ENCODE measurements at places on chromosomes 5 and 9.
A peak's percentile ranks its signal among the peaks of the same experiment; 100 is the strongest.

DNA sequence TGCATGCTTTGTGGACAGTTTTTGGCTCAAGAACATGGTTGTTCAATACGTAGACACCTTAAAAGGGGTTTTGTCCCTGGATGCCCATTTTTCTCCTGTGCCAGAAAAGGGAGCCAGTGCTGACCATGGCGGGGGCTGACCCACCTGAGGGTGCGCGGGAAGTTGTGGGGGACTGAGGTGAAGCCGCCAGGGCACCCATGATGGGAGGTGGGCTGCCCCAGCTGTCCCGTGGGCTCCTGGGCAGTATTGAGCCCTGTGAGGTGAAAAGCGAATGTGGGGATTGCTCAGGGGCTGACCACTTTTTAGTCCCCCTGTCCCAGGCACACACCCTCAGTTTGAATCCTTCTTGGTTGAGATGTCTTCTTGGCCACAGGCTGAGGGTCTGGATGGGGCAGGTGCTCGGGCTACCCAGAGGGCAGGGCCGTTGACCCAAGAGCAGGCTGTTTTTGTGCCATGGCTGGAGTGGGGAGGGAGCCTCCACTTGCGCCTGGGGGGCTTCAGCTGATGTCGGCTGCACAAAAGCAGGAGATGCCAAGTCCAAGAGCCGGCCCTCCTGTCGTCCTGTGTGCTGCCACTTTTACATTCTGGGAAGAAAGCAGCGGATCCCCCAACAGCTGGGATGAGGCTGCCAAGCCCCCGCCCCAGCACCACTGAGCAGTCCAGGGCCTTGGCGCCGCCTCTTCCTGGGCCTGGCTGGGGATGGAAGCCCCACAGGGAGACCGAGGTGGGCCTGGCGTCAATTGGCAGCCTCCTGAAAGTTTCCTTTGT, 120.1 kb downstream of the WNK2 start:
- no peak for DNase-seq

DNA sequence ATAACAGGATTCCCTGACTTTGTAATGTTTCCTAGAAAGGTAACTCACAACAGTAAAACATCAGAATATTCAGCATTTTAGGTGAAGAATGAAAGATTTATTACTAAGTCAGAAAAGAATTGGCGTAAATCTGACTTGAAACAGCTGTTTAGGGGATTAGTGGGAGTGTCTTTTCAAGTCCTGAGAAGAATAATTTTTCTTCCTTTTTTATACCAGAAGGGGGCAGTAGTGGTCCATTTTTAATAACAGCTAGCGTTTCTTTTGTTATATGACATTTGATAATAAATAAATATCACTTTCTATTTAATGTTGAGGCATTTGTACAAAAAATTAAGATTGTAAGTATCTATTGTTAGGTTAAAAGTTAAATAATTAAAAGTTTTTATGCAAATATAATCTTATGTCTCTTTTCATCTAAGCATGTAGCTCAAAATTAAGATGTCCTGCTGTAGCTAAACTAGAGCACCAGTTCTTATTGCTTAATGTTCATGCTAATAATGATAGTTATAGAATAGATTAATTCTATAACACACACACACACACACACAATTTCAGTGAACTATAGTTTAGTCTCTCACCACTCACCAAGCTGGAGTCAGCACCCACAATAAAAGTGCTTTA, 258.7 kb upstream of the ARRDC3 start:
- peak; percentile 60 for DNase-seq

DNA sequence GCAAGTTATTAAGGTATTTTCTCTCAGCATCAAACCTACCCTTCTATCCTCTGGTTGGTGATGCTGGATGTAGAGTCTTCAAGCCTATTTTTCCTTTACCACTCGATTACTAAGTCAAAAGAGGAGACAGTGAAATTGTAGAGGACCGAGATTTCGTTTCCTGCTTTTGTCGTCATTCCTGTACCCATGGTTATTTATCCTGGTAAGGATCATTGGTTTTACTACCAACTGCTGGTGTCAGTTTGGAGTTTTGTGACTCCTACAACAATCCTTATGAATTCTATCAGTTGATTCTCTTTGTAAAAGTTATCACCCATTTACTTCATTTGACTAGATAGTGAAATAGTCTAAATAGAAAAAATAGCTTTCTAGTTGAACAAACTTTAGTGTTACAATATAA, 2028.2 kb upstream of the ACO1 start:
- DNase-seq, result no peak

DNA sequence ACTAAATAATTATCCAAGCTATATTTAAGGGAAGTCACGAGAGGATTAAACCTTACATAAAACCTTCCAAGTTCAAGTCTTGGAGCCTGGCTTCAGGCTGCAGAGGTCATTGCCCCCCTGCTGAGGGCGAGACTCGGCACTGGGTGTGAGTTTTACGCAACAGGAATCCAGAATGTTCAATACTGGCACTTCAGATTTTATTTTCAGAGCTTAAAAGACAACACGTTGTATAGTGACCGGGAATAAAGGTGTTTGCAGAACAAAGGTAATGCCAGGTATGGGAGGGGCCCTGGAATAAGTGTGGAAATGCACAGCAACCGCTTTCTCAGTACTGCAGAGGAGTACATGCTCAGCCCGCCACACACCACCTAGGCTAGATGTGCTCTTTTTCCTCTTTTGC, 207.0 kb downstream of the GAPVD1 start:
- no peak for DNase-seq

DNA sequence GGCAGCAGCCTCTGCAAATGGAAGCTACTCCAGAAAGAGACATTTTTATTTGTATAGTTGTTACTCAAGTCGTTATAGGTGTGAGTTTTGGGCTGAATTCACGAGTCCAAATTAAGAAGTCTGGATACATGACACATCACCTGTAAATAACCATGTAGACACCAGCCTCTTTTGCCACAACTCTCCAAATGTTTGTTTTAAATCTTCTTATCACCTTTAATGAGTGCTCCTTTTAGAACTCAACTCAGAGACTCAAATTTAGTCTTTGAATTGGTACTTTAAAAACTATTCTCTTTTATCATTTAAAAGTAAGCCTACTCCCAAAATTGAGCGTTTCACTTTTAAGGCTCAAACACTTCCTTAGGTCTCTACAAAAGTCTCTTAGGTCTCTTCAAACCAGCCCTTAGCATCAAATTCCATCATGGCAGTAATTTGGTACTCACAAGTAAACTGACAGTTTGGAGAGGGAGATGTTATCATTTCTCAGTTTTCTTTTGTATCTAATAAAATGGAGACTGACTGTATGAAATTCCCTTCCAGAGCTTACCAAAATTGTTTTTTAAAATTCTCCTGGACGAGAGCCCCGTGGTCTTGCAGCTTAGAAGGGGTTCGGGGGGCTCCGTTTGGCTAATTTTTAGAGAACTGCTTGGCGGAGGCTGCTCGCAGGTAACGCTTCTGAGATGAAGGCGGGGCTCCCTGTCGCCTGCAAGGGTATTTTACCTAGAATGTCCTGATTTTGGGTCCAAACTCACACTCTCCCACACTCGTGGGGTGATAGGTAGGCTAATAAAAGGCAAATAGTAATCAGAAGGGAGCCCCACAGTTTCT, 194.6 kb downstream of the MEF2C start:
- DNase-seq, result no peak

GRCh38 chr9:31519826-31520225, 864.6 kb upstream of the ACO1 start:
- no peak for DNase-seq

GRCh38 chr9:121350036-121350435, 20.0 kb downstream of the STOM start:
- no peak for DNase-seq

DNA sequence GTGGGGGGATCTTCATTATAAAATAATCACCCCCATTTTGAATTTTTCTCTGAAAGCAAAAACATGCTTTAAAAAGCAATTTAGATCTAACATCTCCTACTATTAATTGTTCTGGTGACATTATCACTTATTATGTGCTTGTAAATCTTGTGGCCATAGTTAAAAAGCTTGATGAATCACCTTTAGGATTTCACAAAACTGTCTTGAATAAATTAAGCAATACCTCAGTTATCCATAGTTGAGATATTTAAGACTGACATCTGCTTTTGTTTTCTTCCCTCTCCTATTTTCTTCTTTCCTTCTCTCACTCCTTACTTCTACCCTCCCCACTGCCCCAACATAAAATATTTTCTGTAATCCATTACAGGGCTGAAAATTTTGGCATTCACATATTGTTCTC, 84.8 kb downstream of the SLC1A3 start:
- DNase-seq, result no peak

DNA sequence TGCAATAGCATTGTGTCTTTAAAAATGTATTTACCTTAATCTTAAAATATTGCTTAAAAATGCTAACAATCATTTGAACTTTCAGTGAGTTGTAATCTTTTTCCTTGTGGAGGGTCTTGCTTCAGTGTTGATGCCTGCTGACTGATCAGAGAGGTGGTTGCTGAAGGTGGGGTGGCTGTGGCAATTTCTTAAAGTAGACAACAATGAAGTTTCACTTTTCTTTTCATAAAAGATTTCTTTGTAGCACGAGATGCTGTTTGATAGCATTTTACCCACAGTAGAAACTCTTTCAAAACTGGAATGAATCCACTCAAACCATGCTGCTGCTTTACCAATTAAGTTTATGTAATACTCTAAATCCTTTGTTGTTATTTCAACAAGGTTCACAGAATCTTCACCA, 50.8 kb downstream of the NR3C1 start:
- no peak for DNase-seq

- DNase-seq, result no peak
Observed at GRCh38 chr5:113169720-113170119, 193.1 kb downstream of the DCP2 start.

- DNase-seq, result no peak
Observed at GRCh38 chr5:143790457-143791112, 21.4 kb upstream of the HMHB1 start.

- no peak for DNase-seq
Observed at GRCh38 chr5:17302604-17303003, 85.2 kb downstream of the BASP1 start.

GRCh38 chr5:110836851-110837250, 98.0 kb downstream of the SLC25A46 start:
- no peak for DNase-seq

DNA sequence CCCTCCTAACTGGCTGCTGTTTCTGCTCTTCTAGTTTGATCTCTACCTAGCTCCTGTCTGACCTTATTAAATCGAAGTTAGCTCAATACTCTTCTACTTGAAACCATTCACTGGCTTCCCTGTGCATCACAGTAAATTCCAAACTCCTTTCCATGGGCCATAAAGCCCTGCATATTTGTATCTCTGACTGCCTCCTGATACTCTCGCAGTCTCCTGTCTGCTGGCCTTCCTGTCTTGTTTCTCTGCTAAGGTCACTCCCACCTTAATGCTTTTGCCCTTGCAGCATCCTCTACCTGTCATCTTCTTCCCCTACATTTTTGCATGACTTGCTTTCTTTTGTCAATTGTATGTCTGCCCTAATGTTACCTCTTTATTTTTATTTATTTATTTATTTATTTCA, 44.8 kb downstream of the SNCAIP start:
- DNase-seq, result no peak

DNA sequence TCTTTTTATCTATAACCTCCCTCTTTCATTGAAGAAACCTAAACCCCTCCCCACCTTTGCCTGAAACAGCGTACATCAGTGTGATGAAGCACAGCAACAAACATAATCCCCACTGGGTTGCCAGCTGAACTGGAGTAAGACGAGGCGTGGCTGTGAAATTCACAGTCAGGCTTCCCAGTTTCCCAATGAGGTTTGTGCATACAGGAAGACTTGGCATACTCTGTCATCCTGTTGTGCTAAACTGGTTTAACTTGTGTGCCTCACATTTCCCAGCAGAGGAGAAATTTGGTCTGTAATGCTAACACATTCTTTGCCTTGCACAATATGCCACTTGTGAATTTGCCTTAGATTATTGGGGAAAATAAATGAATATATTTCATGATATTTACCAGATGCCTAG, 121.5 kb downstream of the SV2C start:
- no peak for DNase-seq

GRCh38 chr5:80083101-80083890, 48.1 kb downstream of the THBS4 start:
- DNase-seq, result peak; percentile 87

DNA sequence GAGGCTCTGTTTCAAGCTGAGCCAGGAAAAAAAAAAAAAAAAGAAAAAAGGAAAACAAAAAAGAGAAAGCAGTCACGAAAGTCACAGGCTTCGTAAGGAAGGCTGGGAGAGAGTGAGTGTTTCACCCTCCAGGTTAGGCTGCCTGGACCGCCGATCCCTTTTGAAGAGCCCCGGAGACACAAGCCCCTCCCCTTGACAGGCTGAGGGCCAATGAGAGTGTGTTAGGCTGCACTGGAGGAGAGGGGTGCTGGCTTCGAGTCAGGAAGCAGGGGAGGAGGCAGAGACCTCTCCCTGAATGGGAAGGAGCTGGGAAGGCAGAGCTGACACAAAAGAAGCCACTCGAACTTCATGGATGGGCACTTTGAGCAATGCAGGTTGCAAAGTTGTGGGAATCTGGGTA, at the start of gene NMUR2:
TSS of gene NMUR2 (minus strand) at position 135 of the 400 bp plus-strand sequence. CDS start 166 bp downstream, outside the sequence.
- peak; percentile 71 for DNase-seq
